ENCODE measurements at places on chromosomes 4 and X.

DNA sequence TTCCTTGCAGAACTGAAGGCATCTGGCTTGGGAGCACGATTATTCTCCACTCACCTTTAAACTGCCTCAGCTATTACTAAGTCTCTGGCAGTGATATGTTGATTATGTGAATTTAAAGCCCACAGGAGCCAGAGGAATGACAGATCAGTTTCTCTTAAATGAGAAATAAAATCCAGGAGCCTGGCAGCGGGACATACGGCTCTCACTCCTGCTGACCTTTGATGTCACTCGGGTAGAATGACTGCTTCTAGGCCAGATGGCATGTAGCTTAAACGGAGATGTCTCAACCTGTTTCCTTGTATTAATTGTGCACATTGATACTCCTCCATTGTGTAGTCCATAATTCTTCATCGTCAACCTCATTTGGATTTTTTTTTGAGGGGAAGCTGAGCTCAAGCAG, 4.0 kb upstream of the CBLL2 start:
- DNase-seq, result no peak

GRCh38 chr4:28682847-28683246, 1822.2 kb downstream of the STIM2 start:
- no peak for DNase-seq

- DNase-seq, result no peak
Measured at GRCh38 chr4:106486533-106486932, 118.0 kb upstream of the GIMD1 start.

DNA sequence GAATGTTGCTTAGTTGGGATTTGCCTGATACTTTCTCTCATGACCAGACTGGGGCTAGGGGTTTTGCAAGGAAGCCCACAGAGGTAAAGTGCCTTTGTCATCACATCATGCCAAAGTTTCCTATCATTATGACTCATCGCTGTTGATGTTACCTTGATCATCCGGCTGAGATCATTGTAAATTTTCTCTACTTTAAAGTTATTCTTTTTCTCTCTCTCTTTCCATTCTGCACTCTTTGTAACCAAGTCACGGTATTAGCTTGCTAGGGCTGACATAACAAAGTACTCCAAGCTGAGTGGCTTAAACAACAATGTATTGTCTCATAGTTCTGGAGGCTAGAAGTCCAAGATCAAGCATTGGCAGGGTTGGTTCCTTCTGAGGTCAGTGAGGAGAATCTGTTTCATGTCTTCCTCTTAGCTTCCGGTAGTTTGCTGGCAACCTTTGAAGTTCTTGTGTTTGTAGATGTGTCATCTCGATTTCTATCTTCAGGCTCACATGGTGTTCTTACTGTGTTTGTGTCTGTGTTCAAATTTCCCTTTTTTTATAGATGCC, 113.0 kb downstream of the DTHD1 start:
- DNase-seq, result no peak

All from activated CD8-positive, alpha-beta memory T cell treated with anti-CD3 and anti-CD28 coated beads, Interleukin-2, amount 50 U/mL, for 4 hours (primary cell).